ENCODE measurements at places on chromosomes 7 and 10.
A peak's percentile ranks its signal among the peaks of the same experiment; 100 is the strongest.

DNA sequence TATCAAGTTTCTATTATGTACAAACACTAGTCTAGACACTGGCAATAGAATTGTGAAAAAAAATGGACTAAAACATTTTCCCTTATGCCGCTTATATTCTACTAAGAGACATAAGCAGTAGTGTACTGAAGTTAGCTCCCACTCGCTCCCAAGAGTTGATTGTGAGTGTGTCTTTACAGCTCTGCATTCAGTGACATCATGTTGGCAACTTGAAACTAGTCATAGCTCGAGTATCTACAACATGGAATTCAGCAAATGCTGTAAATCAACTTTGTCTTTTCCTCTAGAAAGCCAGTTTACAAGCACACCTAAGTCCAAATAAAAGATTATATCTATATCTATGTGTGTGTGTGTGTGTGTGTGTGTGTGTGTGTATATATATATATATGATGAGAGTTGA lies 58.8 kb upstream of the MAGI2 start:
- DNase-seq: no peak

DNA sequence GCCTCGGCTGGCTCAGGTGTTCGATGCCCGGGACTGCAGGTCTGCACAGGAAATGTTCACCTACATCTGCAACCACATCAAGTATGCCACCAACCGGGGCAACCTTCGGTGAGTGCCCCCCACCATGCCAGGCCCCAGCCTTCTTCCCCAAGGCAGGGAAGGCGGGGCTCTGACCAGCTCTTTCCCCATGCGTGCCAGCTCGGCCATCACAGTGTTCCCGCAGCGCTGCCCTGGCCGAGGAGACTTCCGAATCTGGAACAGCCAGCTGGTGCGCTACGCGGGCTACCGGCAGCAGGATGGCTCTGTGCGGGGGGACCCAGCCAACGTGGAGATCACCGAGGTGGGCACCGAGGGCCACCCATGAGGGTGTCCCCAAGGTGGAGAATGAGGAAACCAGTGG lies 7.5 kb downstream of the NOS3 start:
- no peak for DNase-seq

DNA sequence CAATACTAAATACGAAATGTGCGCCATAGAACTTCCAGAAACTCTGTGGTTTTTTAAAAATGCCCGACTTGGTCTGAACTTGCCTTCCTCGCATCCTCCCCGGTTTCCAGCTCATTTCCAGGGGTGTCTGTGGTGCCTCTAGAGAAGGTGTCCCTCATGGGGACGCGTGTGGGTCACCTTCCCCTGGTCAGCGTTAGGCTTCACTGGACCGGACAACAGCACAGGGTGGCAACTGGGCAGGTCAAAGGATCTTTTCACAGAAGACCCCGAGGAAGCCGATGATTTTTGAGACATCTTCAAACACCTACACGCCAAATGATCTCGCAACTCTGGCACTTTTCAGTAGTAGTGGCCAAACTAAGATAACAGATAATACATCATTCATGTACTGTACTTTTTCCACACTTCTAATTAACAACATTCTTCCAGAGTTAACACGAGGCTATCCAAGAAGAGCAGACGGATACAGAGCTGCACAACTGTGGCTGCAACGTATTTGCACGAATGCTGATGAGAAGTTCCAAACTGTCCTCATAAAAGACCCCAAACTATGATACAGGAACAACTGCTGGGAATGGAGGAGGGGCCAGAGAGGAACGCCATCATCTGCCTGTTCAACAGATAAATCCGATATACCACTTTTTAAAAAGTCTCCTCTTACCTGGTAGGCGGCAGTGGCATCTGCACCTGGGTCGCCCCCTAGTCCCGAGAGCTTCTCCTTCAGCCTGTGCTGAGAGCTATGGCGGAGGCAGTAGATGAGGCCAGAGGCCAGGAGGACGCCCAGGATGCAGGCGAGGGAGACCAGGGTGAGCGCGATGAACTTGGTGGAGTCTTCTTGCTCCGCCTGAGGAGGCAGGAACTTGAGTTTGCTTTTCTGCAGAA lies 345.5 kb downstream of the DNAJB6 start:
- DNase-seq: no peak

GRCh38 chr7:28442540-28443420 lies 30.5 kb downstream of the CREB5 start:
- DNase-seq: peak; percentile 25

DNA sequence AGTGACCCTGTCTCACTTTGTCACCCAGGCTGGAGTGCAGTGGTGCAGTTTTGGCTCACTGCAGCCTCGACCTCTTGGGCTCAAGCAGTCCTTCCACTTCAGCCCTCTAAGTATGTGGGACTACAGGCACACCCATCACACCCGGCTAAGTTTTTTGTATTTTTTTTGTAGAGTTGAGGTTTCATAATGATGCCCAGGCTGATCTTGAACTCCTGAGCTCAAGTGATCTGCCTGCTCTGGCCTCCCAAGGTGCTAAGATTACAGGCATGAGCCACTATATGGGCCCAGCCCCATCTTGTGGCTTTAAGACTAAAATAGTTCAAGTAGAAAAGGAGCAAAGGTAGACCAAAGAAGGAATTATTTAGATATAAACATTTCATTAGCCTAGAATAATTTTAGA lies 65.5 kb downstream of the MLLT10 start:
- DNase-seq: peak; percentile 8

GRCh38 chr10:103682631-103683030 lies 172.7 kb downstream of the SH3PXD2A start:
- no peak for DNase-seq

Measured in M059J (cell line).